ENCODE measurements at places on chromosomes 13 and 19. TPM values are rescaled to one million over a fixed set of nuclear protein-coding genes. Genes with fewer than 3 reads are reported as not detected.

DNA sequence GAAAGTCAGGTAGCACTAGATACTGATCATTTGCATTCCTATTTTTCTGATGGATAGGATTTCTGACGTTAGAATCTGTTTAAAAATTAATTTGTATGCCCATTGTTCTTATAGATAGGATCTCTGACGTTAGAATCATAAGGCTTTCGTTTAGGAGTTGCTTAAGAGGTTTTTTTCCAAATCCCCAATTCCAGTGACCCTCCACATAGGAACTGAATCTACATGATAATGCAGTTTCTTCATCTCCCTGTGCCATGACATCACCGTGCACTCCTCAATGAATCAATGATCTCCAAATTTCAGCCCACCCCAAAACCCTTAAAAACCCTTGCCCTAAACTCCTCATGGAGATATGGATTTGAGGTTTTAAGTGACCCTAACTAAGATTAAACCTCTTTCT, 87.2 kb downstream of the RXFP2 start:
- DNase-seq: no peak

GRCh38 chr19:48433337-48433736, 12.4 kb upstream of the GRWD1 start:
- no peak for DNase-seq

GRCh38 chr19:15563325-15563794, 51.7 kb upstream of the CYP4F8 start:
- DNase-seq: no peak

DNA sequence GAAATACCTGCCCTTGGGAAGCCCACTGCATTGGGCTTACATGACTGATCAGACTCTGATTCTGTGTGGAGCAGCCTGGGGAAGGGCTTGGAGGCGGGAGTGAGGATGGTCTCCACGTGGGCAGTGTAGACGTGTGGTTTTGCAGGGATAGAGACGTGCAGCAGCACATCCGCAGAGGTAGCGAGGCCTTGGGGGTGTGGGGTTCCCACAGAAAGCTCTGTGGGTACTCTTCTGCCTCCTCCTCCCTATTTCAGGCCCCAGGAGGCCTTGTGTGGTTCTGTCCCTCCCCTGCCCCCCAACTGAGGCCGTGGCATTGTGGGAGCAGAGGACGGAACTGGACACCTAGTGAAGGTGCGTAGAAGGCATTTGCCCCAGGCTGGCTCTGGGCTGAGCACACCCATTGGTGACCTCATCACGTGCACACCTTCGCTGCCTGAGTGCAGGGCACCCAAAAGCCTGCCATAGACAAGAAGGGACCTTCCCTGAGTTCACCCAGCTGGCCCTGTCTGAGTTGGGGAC, 28.9 kb downstream of the PPP1R37 start:
- DNase-seq: no peak

DNA sequence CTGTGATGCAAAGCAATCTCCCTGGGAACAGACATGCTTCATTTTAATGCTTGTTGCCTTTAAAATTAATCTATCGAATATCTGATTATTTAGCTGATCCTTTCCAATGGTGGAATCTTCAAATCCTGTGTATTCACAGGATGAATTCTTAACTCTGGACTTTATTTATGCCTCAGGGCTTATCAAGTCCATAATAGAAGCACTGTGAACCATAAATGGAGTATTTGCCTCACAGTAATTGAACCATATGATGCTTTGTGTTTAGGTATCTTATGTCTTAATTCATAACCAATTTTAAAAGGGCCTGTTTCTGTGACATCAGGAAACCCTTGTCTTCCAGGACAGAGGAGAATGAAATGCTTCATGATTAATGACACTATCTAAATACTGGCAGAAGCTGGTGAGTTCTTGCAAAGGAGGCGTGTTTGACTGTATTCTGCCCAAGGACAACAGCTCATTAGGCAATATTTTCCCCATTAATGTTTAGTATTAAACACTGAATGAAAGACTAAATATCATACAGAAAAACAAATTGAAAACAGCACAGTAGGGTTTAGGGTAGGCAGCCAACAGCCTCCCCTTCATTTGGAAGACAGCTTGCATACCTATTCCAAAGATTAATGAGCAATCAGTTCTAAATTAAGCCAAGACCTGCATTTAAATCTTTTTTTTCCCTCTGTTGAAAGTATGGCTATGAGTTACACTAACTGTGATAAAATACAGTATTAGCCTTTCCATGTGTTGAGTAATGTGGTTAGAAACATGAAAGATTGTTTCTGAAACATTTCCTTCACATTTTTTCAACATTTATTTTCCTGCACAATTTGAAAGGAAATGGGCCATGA, 709.4 kb downstream of the PCDH9 start:
- peak; percentile 66 for DNase-seq

- no peak for DNase-seq
Observed at GRCh38 chr19:3415695-3416094, 49.3 kb downstream of the NFIC start.

DNA sequence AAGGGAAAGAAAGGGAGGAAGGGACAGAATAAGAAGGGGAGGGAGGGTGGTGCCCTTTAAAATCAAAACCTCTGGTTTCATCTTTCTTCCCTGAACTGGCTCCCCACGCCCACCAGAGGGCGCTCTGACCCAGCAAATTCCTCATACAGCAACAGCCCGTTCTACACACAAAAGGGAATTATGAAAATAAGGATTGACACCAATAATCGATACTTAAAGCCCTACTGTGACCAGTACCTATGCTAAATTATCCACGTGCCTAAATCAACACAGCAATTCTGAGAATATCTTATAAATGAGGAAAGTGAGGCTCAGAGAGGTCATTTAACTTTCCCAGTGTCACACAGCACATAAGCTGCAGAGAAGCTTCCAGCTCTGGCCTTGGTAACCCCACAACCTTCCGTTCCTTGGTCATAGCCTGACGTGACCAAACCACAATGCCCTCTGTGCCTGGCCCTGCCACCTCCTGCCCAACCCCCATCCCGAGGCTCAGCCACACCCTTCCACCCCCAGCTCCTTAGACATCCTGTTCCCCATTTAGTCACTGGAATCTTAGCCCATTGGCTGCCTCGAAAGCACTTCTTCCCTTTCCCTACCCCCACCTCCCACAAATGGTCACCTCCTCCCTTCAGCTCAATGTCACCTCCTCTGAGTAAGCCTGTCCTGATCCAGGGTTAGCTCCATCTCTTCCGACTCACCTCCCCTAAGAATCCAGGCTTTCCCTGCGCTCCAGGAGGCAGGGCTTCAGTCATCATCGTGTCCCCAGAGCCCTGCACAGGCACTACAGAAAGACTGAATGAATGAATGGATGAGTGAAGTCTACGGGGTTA, 34.2 kb upstream of the PNMA8B start:
- no peak for DNase-seq

DNA sequence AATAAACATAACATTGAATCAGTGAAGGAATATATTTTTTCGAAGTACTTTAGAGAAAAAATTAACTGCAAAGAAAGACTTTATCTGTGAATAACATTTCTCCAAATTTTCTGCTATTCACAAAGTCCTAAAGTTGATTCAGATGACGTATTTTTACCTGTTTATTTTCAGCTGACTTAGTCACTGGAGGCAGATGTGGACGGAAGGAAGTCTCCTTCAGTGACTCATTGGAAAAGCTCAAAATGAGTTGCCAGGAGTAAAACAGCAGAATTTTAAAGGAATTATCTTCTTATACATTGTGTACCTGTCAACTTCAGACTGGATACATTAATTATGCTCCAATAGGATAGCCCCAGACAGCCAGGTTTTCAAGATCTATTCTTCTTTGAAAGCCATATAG, 679.3 kb upstream of the GPC6 start:
- peak; percentile 67 for DNase-seq

GRCh38 chr13:95882121-95882520, 171.1 kb downstream of the UGGT2 start:
- no peak for DNase-seq

DNA sequence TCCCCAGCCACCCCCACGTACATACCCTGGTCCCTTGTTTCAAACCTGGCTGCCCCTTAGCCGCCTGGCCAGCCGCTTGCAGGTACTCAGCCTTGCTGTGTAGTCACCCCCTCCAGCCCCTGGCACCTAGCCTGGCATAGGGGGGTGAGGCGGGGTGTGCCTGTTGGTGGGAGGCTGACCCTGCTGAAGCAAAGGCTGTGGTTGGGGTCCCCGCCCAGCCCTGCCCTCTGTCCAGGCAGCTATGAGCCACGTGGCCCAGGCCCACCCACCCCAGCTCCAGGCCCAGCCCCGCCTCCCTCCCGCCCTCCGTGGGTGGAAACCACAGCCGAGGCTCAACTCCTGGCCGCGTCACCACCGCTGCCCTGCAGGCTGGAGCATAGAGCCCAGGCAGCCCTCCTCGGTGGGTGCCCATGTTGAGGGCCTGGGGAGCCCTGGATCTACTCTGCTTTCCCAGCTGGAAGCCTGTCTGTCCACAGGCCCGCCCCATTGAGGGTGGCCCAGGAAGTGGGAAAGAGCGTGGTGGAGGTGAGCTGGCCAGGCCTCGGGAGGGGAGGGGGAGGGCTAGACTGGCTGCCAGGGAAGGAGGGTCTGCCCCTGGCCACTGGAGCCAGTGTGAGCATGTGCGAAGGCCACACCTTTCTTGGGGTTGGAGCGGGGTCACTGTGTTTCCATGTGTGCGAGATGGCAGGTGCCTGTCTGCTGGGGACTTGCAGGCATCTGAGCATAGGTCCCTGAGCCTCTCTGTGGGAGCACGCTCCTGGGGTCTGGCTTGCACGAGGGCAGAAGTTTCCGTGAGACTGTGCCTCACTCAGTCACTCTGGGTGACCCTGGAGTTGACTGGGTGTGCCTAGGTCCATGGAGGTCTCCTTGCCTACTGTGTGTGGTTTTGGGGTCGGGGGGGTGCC, 31.0 kb downstream of the PAK4 start:
- DNase-seq: peak; percentile 20

GRCh38 chr13:40445557-40445990, 220.9 kb downstream of the FOXO1 start:
- DNase-seq: peak; percentile 96

The CEACAM7 gene
- not detected for total RNA-seq

The NFILZ gene
- not detected for total RNA-seq

The PCDH20 gene
- total RNA-seq: 0.14 TPM

The CEACAM8 gene
- total RNA-seq: not detected

The IRGC gene
- total RNA-seq: not detected

The CCDC70 gene
- total RNA-seq: not detected
